ENCODE measurements at places on chromosomes 16 and 17.

GRCh38 chr17:16215002-16215272 is 397 bp downstream of the NCOR1 start:
- DNase-seq = peak; percentile 57

GRCh38 chr16:1366712-1367299 is 15.1 kb downstream of the GNPTG start:
- DNase-seq = no peak

- DNase-seq = no peak
Measured at GRCh38 chr16:4117250-4117578, 972 bp upstream of the ADCY9 start.

GRCh38 chr17:29151567-29151966 is 28.6 kb downstream of the MYO18A start:
- peak; percentile 54 for DNase-seq

GRCh38 chr17:8514801-8515200 is 79.1 kb downstream of the NDEL1 start:
- DNase-seq = no peak

DNA sequence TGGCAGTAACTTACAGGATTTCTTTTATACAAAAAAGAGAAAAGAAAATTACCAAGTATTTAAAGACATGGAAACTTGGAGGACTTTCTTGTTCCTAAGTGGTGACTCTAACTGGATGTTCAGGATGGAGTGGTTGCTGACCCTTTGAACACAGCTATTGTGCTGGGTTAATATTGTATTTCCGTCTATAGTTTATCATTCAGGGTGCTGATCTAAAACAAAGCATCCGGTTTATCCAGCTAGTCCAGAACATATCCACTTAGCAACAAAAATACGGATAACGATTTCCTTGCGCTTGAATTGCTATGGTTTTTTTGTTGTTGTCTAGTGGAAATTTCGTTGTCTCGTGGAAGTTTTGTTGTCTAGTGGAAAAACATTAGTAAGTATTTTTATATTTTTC is 38.2 kb downstream of the SNTB2 start:
- no peak for DNase-seq

DNA sequence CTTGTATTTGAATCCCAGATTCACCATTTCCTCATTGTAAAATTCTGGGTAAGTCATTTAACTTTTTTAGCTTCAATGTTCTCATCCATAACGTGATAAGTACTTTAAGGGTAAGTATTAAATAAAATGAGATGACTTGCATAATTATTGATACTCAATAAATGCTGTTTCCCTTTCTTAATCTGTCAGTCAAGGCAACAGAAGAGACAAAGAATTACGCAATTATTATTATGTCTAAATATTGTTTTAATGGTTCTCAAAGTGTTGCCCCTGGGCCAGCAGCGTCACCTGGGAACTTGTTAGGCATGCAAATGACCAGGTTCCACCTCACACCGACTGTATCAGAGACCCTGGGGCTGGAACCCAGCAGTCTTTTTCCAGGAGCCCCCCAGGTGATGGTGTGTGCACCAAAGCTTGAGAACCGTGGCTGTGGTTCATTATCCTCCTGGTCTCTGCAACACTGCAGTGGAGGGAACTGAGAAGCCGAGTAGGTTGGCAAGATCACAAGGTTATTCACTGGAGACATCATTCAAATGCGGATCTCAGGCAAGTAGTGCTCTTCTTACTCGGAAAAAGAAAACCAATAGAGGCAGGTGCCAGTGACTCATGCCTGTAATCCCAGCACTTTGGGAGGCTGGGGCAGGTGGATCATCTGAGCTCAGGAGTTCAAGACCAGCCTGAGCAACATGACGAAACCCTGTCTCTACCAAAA is 43.5 kb downstream of the LYRM9 start:
- DNase-seq = no peak

- no peak for DNase-seq
Measured at GRCh38 chr16:79188115-79188738, 412.3 kb downstream of the MAF start.

DNA sequence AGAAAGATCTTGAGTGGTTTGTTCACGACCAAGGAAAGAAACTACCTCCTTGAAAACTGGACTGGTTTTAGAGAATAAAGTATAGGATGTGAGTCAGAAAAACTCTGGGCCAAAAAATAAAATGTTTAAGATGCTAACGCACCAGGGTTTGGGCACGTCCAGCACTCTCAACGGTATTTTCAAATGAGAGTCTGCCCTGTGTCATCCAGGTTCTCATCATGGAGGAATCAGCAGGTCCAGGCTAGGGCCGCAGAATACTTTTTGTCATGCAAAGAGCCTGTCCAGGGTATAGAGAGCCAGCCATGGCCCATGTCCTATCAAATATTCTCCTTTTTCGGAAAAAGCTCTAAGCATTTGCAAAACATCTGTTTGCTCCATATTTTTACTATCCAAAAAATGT is 2.4 kb downstream of the NXN start:
- no peak for DNase-seq

- DNase-seq = no peak
Measured at GRCh38 chr16:58049232-58050185, 24.0 kb downstream of the MMP15 start.
